Epithelial cell of alveolus of lung (primary cell): ENCODE measurements at places on chromosomes 12 and 14. TPM values are rescaled to one million over a fixed set of nuclear protein-coding genes. Genes with fewer than 3 reads are reported as not detected.

The IRAK3 gene
- 16.0 and 20.9 TPM in 2 replicates for total RNA-seq

The LALBA gene
- not detected in 2 replicates for total RNA-seq

The CCDC177 gene
- total RNA-seq: under 0.01 and 0.16 TPM in 2 replicates

The CACNA2D4 gene
- 0.39 and 1.8 TPM in 2 replicates for total RNA-seq

The ATF1 gene
- 15.3 and 21.6 TPM in 2 replicates for total RNA-seq

The GALNT8 gene
- total RNA-seq: under 0.01 and 0.26 TPM in 2 replicates

The ADCY6 gene
- 15.8 and 42.2 TPM in 2 replicates for total RNA-seq

The LRP1 gene
- 129 and 234 TPM in 2 replicates for total RNA-seq

The APOF gene
- total RNA-seq: not detected in 2 replicates

The HRK gene
- total RNA-seq: not detected in 2 replicates

The TPH2 gene
- total RNA-seq: not detected in 2 replicates

The EML5 gene
- total RNA-seq: under 0.01 TPM in 1 of 2 replicates, not detected in the other

The RPS6KA5 gene
- 0.65 and 0.96 TPM in 2 replicates for total RNA-seq

The OR4N2 gene
- not detected in 2 replicates for total RNA-seq

The DIO3 gene
- total RNA-seq: 0.13 and 7.2 TPM in 2 replicates

The CCDC38 gene
- total RNA-seq: not detected in 2 replicates

The TOMM20L gene
- total RNA-seq: not detected in 2 replicates

The TC2N gene
- total RNA-seq: 0.24 and 0.26 TPM in 2 replicates

The BICD1 gene
- 8.5 and 10.2 TPM in 2 replicates for total RNA-seq

The ETFBKMT gene
- 1.9 and 2.3 TPM in 2 replicates for total RNA-seq

The AMN gene
- 0.08 TPM in 1 of 2 replicates, not detected in the other for total RNA-seq

The NRXN3 gene
- under 0.01 and 1.8 TPM in 2 replicates for total RNA-seq

The SIVA1 gene
- total RNA-seq: 248 and 283 TPM in 2 replicates

The LRRIQ1 gene
- 0.13 and 0.48 TPM in 2 replicates for total RNA-seq

The CCDC197 gene
- not detected in 2 replicates for total RNA-seq

The TMEM253 gene
- not detected in 2 replicates for total RNA-seq

The PRR4 gene
- total RNA-seq: 0.64 and 1.3 TPM in 2 replicates

The ALDH1L2 gene
- 35.3 and 39.6 TPM in 2 replicates for total RNA-seq

The KRT74 gene
- not detected in 2 replicates for total RNA-seq

The MIPOL1 gene
- 6.6 and 8.9 TPM in 2 replicates for total RNA-seq

The OR6C1 gene
- not detected in 2 replicates for total RNA-seq

The TRMT61A gene
- 7.2 and 9.1 TPM in 2 replicates for total RNA-seq

The SYNDIG1L gene
- total RNA-seq: 0.13 and 2.5 TPM in 2 replicates

The LRP1-AS gene
- total RNA-seq: not detected in 2 replicates

The ZC2HC1C gene
- total RNA-seq: 0.39 and 3.8 TPM in 2 replicates

The NRIP2 gene
- total RNA-seq: 1.0 TPM in 1 of 2 replicates, not detected in the other

The LRFN5 gene
- 4.9 and 14.7 TPM in 2 replicates for total RNA-seq

The FOXG1 gene
- total RNA-seq: under 0.01 TPM in 1 of 2 replicates, not detected in the other

The SLC10A1 gene
- not detected in 2 replicates for total RNA-seq

The TAS2R9 gene
- not detected in 2 replicates for total RNA-seq

The KRT72 gene
- not detected in 2 replicates for total RNA-seq

The HCAR1 gene
- total RNA-seq: 0.08 and 0.13 TPM in 2 replicates

The LUM gene
- total RNA-seq: 299 and 746 TPM in 2 replicates

The NTN4 gene
- 1.7 and 17.3 TPM in 2 replicates for total RNA-seq

The MSRB3 gene
- 14.8 and 29.7 TPM in 2 replicates for total RNA-seq

The CRADD gene
- total RNA-seq: 17.2 and 21.3 TPM in 2 replicates
